ENCODE measurements at places on chromosomes 16 and 17. TPM values are rescaled to one million over a fixed set of nuclear protein-coding genes. Genes with fewer than 3 reads are reported as not detected.

The TPSG1 gene
- not detected for total RNA-seq

The TEKT5 gene
- total RNA-seq = 1.1 TPM

The CD300LB gene
- not detected for total RNA-seq

The COX10 gene
- total RNA-seq = 18.4 TPM

The HBA2 gene
- not detected for total RNA-seq

The SRL gene
- total RNA-seq = 1.8 TPM

The PYDC1 gene
- not detected for total RNA-seq

The TOX3 gene
- 7.0 TPM for total RNA-seq

Data from mesothelial cell of epicardium (in vitro differentiated cells).